NCI-H1105 (cell line): ENCODE measurements at places on chromosomes 3 and 15.

DNA sequence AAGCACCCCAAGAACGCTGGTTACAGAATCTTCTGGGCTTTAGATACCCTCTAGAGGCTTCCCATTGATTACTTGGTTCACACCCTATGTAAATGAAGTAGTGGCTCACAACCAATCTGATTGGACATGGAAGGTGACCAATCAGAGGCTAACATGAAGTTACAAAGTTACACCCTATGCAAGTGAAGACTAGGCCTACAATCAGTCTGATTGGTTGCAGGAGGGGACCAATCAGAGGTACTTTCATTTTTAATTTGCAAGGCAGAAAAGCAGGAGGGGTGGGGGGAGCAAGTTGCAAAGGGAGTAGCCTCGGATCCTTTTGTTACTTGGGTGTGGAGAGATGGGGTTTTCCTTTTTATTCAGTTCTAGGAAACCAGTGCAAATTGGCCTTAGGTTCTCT lies 11.1 kb upstream of the RTP2 start:
- DNase-seq, result no peak

DNA sequence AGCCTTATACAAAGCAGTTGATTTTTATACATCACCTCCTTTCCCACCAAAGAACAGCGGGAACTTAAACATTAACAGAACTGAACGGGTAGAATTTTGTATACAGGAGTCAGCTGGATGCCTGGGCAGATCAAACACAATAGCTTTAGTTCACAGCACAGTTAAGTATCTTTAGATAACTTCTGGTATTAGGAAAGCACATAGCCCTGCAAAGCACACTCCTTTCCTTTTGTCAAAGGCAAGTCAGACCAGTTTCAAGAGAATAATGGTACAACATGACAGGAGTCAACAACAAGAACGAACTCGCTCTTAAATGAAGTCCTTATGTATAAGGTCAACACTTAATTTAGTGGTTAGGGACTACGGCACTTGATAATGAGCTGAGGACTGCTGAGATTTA lies 26.3 kb downstream of the ABCC5 start:
- no peak for DNase-seq

- no peak for DNase-seq
These were observed 12.9 kb downstream of the SLC25A20 start for GRCh38 chr3:48885753-48886152.

DNA sequence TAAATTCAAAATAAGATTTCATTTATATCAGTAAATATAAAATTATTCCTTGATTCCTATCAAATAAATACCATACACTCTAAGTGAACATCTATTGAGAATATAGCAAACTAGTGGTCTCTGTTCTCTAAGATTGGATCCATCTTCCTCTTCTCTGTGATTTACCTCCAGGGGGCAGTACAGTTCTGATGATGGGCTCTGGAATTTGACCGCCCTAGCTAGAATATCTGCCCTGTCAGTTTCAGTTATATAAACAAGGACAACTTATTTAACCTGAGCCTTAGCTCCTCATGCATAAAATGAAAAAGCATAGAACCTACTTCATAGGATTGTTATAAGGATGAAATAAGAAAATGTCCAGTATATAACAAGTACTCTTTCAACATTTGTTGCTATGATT lies 171.1 kb upstream of the CCDC54 start:
- no peak for DNase-seq

DNA sequence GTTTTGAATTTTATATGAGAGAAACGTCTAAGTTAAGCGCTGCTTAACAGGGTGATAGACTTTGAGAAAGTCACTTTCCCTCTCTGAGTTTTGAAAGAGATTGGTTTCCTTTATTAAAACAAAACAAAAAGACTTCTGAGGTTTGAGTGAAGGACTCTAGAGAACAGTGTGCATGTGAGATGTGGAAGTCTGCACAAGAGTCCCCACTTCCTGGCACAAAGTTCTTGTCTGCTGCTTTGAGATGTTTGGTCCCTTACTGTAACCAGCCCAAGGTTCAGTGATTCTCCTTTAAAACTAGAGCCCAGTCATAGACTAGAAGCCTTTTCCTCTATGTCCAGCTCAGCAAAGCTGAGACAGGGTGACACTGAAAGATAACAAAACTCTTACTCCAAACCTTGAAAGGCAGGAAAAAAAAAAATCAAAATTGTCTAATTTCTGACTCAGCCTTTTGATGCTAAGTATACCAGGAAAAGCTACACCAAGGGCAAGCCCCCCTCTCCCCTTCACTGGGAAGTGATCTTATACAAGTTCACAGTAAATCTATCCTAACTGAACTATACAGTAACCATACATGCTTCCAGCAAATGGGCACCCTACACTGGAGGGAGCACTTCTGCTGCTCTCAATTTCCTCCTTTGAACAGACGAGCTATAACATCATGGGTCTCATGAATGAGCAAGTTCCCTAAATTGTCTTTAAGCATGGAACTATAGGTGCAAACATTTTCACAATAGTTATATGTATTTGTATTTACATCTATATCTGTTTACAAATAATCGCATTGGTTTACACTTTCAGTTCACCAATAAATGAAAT lies 2.3 kb downstream of the POPDC2 start:
- DNase-seq, result no peak

DNA sequence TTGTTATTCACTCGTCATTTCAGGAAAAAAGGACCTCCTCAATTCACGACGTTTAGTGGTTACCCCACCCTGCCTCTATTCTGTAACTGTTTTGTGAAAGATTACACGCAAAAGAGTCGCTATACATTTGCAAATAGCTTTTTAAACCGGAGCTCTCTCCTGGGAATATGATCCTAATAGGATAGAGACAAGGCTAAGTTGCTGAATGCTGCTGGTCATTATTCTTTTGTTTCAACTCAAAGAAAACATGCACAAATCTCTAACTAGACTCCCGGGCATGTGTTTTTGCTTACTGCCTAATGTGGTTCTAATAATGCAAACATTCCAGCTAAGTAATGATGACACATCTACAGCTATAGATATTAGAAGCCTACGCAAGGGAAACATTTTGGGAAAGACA lies 214.6 kb upstream of the MDFIC2 start:
- no peak for DNase-seq

- no peak for DNase-seq
These were observed 27.8 kb downstream of the PDCD6IP start for GRCh38 chr3:33826206-33826605.

GRCh38 chr15:52491472-52491871 lies 37.2 kb downstream of the MYO5A start:
- DNase-seq, result no peak

DNA sequence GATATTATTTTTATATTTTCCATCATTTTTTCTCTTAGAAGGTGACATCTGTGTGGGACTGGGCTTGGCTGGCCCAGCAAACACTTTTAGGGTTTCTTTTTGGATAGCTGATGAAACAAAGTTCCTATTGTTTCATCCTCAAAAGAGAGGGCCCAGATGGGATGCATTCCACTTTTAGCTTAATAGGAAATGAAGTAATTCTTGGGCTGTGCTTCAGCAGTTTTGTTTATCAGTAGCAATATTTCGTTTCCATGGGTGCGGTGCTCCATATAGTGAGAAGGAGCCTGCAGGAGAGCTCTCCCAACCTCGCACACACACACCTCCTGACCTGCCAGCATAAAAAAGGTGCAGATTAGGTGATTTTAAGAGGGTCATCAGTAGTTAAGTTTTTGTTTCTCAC lies 147.5 kb downstream of the AKAP13 start:
- no peak for DNase-seq

GRCh38 chr3:159265705-159266104 lies 463.9 kb downstream of the MFSD1 start:
- DNase-seq, result no peak

- peak; percentile 82 for DNase-seq
These were observed 1.6 kb downstream of the FAM131A start for GRCh38 chr3:184339001-184339400.

DNA sequence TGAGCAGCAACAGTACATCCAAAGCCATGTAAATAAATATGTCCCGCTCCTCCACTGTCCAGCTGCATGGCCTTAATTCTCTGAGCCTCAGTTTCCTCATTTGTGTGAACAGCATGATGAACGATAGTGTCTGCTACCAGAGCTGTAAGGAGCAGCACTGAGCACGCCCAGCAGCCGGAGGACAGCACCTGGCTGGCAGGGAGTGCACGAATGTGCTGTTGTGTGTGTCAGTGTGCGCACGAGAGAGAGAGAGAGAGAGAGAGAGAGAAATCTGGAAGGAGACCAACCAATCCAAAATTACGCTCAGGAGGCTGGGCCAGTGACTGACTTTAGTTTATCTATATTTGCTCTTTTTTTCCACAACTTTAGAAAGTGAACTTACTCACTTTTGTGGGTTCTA lies 26.6 kb upstream of the PLXNA1 start:
- DNase-seq, result no peak

- no peak for DNase-seq
These were observed 55.7 kb upstream of the TMEM115 start for GRCh38 chr3:50415061-50415460.

DNA sequence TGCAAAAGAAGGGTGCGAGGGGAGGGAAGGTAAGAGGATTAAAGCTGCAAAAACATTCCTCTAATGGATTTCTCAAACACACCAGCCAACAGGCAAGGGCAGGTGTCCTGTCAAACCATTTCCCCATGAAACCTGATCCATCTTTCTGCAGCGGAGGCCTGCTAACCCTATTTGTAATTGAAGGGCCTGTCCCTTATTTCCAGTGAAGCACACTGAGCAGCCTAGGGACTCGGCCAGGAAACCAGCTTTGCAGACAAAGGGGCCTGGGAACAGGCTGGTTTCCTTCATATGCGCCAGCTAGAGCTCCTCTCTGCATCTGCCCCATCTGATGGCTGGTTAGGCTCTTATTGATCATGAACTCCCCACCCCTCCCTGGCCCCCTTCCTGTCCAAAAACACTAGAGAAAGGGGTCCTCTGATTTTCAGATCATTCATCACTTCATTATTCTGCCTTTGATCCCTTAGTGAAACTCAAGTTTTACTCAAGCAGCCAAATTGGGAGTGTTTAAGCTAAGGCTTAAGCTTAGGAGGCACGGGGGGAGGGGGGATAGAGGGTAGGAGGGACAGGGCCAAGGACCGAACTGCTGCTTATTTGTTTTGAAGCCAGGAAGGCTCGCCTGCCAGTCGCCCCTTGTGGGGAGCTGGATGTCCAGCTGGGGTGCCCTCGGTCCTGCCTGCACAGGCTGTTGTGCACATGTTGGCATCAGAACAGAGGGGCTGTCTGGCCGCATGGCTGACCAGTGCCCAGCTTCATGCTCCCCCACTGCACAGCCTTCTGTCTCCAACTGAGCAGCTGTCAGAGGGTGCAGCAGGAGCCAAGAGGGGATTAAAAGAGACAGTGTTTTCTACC lies 53.1 kb downstream of the BOC start:
- peak; percentile 68 for DNase-seq

- no peak for DNase-seq
These were observed 4.5 kb upstream of the ZNF280D start for GRCh38 chr15:56737791-56738190.

DNA sequence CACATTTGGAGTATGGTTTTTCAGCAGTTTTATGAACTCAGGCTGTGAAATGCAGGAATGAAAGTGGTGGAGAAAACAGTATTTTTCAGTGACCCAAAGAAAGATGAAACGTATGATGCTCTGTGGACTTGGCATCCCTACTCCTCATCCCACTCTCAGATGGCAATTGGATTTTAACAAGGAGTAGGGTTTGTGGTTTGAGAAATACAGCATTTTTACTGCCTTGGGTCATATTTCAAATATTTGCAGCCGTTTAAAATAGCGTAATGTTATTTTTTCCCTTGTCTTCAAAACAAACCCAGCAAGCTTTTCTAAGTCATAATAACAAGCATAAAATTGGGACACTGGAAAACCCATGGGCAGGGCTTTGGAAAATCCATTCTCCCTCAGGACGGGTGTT lies 117.2 kb upstream of the LRIG1 start:
- DNase-seq, result no peak

- no peak for DNase-seq
These were observed 11.2 kb downstream of the SH2D7 start for GRCh38 chr15:78103406-78104118.

- no peak for DNase-seq
These were observed 222.8 kb downstream of the CGGBP1 start for GRCh38 chr3:87836026-87836425.

- no peak for DNase-seq
These were observed 177.0 kb downstream of the CACNA2D3 start for GRCh38 chr3:54299169-54299935.
